Activated gamma-delta T cell treated with Interleukin-2 at 50 U/mL for 16 hours (primary cell): ENCODE measurements at places on chromosomes 5 and 9.
A peak's percentile ranks its signal among the peaks of the same experiment; 100 is the strongest.

- no peak for DNase-seq
Observed at GRCh38 chr9:38713426-38713825, 6.5 kb downstream of the FAM240B start.

- DNase-seq = peak; percentile 16
Observed at GRCh38 chr5:157283434-157283833, 17.5 kb downstream of the CYFIP2 start.

DNA sequence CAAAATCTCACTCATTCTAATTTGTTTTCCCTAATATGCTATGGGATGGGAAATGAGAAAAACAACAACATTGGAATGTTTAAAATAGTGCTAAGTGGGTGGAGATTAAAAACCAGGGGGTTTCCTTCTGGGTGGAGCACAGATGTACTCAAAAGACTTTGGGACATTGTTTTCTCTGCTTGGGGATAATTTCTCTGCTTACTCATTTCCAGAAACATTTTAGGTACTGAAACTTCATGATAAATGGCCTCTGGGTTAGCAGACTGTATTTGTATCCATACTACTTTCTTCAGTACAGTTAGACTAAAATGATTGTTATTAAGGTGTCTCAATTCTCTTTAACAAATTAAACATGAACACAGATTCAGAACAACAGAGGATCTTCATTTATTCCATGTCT, 17.4 kb downstream of the ELOVL7 start:
- DNase-seq = no peak

GRCh38 chr5:139658501-139658927, 10.4 kb downstream of the CXXC5 start:
- no peak for DNase-seq

DNA sequence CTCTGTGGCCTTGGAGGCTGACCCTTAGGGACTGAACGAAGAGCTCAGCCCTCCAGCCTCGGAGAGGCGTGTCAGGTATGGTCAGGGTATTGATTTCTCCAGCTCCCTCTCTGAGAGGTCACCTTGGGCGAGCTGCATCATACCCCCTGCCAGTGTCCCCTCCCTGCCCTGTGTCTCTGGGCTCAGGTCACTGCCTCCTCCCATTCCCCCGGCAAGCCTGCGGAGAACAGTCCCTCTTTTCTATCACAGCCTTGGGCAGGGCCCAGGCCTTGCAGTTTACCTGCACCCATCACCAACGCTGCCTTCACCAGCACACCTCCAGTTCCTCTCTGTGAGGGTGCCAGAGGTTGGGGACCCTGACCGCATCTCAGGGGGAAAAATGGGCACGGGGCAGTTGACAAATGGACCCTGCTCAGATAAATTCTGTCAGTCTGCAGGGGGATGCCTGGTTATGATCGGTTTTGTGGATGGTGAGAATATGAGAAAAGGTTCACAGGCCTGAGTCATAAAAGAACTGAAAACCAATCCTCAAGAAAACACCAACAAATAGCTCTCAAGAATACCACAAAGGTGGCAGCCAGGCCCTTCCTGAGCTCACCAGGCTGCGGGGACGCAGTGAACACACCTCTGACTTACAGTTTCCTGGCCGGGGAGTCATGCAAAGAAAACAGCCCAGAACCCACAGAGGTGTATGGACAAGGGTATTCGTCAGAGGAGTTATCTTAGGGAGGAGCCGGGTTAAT, 24.7 kb upstream of the RXRA start:
- peak; percentile 75 for DNase-seq

- peak; percentile 46 for DNase-seq
Observed at GRCh38 chr5:170269579-170269978, 28.0 kb downstream of the LCP2 start.

GRCh38 chr9:128335914-128336313, 4.4 kb upstream of the SLC27A4 start:
- DNase-seq = no peak

GRCh38 chr5:140321796-140322195, 18.9 kb upstream of the PFDN1 start:
- no peak for DNase-seq

DNA sequence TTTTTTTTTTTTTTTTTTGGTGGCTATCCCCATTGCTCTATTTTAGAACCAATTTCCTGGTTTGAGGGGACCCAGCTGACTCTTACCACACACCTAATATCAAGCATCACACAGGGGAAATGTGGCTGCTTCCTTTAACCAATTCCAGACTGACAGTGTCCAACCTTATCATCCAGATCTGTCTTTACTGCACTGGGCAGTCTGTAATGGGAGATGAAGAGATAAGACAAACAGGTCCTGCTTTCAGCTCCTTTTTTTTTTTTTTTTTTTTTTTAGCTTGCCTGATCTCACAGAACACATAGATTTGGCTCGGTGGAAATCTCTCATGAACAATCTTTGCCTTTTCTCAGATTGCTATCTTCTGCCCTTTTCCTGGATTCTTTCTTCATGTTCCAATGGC, 198.8 kb upstream of the TYRP1 start:
- DNase-seq = no peak

- no peak for DNase-seq
Observed at GRCh38 chr5:58925627-58926540, 343.0 kb downstream of the RAB3C start.

GRCh38 chr5:115179030-115179393, 9.3 kb upstream of the TRIM36 start:
- DNase-seq = no peak

GRCh38 chr5:110687485-110687884, 39.0 kb downstream of the TMEM232 start:
- no peak for DNase-seq

DNA sequence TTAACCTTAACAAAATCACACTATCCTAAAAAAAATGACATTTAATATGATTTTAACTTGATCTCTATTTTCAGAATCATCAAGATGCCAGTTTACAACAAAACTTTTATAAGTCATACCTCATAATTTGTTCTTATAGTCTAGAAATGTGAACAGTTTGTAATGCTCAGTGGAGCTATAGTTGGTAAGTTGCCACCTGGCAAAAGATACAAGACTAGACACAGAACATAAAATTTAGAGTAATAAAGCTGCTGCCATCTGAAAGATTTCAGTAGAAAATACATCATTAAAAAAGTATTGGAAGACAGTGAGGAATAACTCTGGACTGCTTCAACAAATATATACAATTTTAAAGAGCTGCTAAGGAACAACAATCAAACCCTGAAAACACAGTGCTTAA, 233.8 kb downstream of the GABRG2 start:
- DNase-seq = no peak

DNA sequence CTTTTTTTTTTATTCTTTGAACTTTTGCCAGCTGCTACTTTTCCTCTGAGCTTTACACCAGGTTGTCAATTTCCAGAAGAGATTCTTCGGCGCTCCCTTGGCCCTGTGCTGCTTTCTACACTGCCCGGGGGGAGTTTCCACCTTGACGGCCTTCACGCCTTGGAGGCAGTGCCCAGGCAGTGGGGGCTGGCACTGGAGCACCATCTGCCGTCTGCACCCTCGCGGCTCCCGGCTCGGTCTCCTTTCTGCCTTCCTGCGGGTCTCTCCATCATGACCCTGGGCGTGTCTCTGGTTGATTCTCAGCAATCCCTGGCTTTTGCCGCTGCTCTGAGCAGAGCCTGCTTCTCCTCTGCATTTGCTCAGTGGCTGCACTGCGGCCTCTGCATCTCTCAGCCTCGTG, 2.9 kb downstream of the SLC6A18 start:
- no peak for DNase-seq

- no peak for DNase-seq
Observed at GRCh38 chr5:68344447-68345111, 129.0 kb downstream of the PIK3R1 start.

GRCh38 chr5:123543438-123543837, 31.5 kb downstream of the CSNK1G3 start:
- DNase-seq = no peak

- DNase-seq = no peak
Observed at GRCh38 chr5:146205499-146206202, 2.2 kb downstream of the RBM27 start.

DNA sequence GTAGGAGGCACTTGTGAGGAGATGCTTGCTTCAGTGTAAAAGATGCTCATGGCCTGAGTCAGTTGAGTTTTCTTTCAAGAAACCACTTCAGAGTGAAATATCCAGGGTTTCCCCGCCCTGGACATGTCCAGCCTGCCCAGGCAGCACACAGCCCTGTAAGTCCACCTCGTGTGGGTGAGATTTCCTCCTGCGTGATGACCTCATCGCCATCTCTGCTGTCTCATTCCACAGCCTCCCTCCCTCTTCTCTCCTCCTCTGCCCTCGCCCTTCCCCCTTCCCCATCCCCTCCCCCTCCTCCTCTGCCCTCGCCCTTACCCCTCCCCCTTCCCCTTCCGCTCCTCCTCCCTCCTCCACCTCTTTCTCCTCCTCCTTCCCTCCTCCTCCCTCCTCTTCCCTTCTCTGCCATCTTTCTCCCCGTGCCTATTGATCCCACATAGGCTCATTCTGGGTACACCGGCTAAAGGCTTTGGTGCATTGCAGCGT, 34.0 kb upstream of the NCS1 start:
- no peak for DNase-seq

DNA sequence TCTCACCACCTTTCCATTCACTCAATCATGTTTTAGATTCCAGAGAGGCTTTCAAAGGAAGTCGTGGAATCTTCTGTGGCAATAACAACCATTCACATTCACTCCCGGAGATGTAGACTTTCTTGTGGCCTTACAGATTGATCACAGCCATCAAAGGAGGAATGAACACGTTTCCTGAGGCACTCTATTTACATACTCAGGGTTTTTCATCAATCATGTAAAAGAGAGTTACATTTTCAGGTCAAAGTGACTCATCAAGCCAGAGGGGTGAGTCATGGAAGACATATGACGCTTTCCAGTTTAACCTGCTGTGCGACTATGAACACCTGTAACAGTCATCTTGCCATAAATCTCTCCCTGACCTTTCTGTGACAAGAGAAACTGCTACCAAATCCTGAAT, 39.3 kb upstream of the RAD23B start:
- DNase-seq = peak; percentile 11

- no peak for DNase-seq
Observed at GRCh38 chr9:5864446-5864845, 26.2 kb upstream of the MLANA start.
